NCI-H82 (cell line): ENCODE measurements at places on chromosomes 5 and 9.

DNA sequence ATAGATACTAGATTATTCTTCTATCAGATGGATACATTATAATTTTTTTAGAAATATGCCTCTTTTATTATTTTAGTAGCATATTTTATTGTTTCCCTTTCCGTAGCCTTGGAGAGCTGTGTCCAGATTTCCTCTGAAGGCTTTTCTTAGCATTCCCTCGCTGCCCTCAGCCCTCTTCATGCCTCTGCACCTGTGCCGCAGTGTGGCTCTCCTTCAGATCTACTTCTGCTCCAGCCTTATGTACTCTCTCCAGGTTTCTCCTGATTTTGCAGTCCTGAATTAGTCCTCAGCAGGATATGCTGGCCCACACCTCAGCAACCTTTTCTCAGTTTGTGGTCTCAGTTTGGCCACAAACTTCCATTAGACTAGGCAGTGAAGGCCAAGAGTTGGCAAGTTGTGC lies 1052.0 kb downstream of the TAF11L14 start:
- no peak for DNase-seq

GRCh38 chr5:133338504-133339355 lies 273.6 kb downstream of the FSTL4 start:
- no peak for DNase-seq

GRCh38 chr9:89863141-89863540 lies 258.3 kb downstream of the GADD45G start:
- no peak for DNase-seq

DNA sequence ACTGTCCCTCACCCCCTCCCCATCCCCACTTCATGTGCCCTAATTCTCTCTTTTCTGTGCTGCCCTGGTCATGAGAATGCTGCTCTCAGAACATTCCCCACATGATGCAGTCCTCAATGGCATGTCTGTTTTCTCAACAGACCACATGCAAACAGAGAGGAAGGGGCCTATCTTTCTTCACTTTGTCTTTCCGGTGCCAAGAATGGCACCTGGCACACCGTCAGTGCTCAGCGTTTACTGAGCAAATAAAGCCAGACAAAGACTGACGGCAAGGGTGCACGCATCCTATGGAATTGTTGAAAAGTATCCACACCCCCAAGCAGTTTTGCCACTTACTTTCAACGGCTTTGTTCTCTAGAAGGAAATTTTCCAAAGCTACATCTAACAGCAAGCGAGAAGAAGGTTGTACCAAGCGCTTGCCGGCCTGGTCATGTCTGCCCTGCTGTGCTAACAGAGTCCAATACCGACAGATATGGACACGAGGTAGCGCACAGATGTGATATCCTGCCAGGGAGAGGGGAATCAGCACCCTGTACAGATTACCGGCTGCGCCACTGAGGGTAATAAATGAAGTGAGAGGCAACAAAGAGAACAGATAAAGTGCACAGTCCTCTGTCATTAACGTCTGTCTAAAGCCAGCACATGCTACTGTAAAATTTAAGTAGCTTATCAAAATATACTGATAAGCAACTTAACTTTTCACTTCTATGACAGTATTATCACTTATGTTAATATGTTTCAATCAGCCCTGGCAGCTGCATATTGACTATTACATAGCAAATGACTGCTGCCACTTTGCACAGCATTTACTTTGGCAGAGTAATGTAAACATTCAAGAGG lies 251.7 kb downstream of the DENND1A start:
- peak; percentile 85 for DNase-seq

- DNase-seq = peak; percentile 38
Observed at GRCh38 chr9:114000671-114001409, 77.3 kb downstream of the AMBP start.

GRCh38 chr5:179142434-179143198 lies 82.4 kb downstream of the ZNF354C start:
- DNase-seq = no peak

- no peak for DNase-seq
Observed at GRCh38 chr9:111916234-111916645, 19.6 kb downstream of the UGCG start.

DNA sequence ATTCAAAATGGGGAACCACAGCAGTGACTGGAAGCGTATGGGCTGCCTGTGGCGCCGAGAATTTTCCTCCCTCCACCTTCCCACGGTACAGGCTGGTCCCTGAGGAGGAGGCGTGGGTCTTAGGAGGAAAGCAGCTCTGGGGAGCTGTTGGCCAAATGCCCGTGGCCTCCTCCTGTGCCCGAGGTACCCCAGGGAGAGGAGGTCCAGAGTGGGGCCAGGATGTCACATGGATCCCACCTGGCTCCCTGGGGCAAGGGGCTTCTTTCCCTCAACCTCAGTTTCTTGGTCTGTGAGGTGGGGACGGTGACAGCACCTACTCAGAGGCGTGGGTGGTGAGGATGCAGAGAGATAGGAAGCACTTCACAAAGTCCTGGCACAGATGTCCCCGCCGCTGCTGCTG lies 16.5 kb downstream of the PRRX2 start:
- DNase-seq = no peak

GRCh38 chr5:142056816-142057696 lies 44.2 kb upstream of the GNPDA1 start:
- no peak for DNase-seq

- DNase-seq = no peak
Observed at GRCh38 chr9:28758341-28758740, 1185.1 kb upstream of the C9orf72 start.

- DNase-seq = no peak
Observed at GRCh38 chr9:7338586-7339281, 460.8 kb downstream of the DMAC1 start.

DNA sequence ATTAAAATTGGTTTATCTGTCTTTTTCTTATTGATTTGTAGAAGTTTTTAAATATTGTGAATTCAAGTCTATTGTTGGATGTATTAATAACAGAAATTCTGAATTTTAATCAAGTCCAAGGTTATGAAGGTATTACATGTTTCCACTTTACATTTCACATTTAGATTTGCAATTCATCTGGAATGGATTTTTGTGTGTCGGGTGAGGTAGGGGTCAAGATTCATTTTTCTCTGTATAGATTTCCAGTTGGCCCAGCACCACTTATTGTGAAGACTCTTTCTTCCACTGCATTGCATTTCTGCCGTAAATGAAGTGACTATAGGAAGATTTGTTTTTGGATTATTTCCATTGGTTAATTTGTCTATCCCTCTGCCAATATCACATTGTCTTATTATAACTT lies 35.5 kb upstream of the DMRT2 start:
- DNase-seq = no peak

DNA sequence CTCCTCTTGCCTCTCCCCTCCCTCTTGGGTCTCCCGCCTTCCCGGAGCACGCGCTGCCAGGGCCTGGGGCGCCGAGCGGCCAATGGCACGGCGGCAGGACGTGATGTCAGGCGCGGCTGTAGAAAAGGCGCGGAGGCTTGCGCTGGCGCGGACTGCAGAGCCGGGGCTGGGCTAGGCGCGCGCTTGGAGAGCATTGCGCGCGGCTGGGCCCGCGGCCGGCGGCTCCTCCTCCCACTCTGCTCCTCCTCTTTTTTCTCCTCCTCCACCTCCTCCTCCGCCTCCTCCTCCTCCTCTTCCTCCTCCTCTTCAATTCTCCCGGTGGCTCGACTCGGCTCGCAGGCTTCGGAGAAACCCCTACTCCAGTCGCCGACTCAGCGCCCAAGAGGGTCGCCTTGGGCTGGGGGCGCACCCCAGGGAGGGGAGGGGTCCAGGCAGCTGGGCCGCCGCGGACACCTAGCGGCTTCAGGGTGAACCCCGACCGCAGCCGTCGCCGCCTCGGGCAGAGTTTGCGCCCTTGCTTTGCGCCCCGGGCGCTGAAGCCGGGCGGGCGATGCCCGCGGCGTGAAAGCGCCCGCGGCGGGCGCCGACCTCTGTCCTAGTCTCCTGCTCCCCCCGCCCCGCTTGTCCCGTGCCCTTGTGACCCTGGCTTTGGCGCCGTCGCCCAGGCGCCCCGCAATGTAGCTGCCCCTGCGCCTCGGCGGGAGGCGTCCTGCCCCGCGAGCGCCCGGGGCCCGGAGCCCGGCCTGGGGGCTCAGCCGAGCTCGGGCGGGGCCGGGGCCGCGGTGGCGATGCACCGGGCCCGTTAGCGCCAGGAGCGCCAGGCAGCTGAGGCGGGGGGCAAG lies at the start of gene LHX2:
Gene LHX2, plus strand, starts transcription at position 309 of the 842 bp plus-strand sequence. CDS start 581 bp downstream, outside the sequence.
- DNase-seq = peak; percentile 95

- DNase-seq = no peak
Observed at GRCh38 chr5:9351546-9351945, 194.3 kb downstream of the SEMA5A start.

DNA sequence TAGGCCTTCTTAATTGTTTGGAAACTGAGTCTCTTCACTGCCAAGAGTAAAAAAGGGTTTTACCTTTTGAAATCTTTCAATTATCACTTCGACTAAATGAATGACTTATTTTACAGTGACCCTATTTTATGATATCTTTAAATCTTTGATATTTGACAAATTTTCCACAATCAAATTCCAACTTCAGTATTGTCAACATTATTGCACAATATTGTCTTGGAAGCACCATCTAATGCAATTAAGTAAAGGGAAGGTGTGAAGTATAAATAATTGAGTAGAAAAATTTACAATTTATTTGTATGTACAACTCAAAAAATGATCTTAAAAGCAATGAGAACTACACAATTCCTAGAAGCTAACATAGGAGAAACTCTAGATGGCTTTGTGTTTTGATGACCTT lies 49.2 kb downstream of the GABRA6 start:
- DNase-seq = no peak

GRCh38 chr5:68657055-68657961 lies 436.5 kb upstream of the SLC30A5 start:
- peak; percentile 47 for DNase-seq

DNA sequence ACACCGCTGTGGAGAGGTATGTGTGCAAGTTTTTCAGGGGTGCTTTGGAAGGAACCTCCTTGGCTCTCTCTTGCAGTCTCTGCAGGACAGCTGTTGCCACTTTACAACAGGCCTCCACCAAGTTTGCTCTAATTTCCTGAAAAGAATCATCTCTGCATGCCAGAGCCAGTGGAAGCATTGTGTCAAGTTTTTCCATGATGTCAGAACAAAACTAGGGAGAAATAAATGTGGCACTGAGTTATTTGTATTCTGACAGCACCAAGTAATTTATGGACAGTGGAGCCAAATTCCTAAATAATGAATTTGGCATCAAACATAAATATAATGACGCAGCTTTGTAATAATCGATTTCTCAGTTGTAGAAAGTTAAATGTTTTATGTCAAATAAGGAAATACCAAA lies 146.9 kb downstream of the KIAA0825 start:
- DNase-seq = no peak

GRCh38 chr9:89502038-89502601 lies 4.2 kb upstream of the SEMA4D start:
- DNase-seq = no peak

GRCh38 chr5:109880907-109881685 lies 191.4 kb downstream of the MAN2A1 start:
- no peak for DNase-seq

GRCh38 chr5:87151547-87151946 lies 116.1 kb upstream of the RASA1 start:
- no peak for DNase-seq

- no peak for DNase-seq
Observed at GRCh38 chr9:124306098-124306735, 48.5 kb downstream of the NEK6 start.

DNA sequence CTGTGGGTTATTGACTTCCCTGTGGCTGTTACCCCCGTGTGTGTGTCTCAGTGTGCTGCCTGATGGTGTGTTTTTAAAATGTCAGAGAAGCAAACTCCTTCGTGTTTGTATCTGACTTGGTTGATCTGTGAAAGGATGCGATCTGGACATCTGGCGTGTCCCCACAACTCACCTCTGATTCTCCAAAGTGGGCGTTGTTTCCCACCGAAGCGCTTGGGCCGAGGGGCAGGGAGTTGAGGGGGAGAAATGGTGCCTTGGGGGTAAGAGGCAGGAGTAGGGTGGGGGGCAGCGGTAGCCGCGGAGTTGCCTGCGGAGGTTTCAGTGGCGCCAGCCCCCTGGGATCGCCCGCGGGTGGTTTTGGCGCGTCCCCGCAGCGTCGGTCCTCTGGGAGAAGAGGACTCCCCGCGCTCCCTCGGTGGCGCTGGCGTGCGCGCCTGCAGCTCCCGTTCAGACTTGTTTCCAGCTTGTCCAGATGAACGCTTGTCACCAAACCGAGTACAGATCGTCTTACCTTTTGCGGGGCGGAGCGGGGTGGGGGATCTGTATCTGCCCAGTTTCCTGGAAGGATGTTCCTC lies 1.1 kb downstream of the MAST4 start:
- peak; percentile 4 for DNase-seq

DNA sequence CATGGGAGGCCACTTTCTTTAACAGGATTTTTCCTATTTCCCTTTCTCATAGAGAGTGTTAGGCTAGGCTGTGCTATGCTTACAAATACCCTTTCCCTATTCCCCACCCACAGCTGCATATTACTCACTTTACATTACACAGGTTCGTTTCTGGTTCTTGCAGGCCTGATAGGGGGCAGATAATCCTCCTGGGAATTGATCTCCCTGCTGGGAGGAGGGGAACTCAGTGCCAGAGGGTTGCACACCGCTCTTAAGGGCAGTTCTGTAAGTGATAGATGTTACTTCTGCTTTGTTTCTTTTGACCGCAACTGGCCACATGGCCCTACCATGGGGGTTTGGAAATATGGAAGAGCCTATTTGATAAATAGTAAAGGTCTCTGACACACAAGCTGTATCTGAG lies 54.0 kb upstream of the NTRK2 start:
- peak; percentile 61 for DNase-seq

- DNase-seq = no peak
Observed at GRCh38 chr5:2867373-2867933, 116.0 kb upstream of the IRX2 start.

GRCh38 chr5:76789991-76790581 lies 28.7 kb upstream of the F2RL1 start:
- DNase-seq = peak; percentile 79
